ENCODE measurements at places on chromosomes 7 and 10. TPM values are rescaled to one million over a fixed set of nuclear protein-coding genes. Genes with fewer than 3 reads are reported as not detected.

Gene CDNF
- total RNA-seq: 1.6 TPM

Gene TMEM213
- not detected for total RNA-seq

DNA sequence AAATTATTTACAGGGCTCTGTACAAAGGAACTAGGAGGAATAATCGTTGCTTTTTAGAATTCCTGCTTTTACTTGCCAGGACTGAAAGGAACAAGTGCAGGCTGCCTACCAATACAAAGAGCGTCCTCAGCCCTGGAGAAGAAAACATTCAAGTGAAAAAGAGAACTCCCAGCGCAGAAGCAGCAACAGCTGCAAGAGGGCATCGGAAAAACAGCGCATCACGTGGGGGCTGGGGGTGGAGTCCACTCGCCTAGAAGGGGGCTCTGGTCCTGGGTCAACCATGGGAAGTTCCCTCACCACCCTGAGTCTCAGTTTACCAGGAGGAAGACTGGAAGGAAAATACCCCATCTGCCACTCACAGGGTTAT, 385 bp upstream of the C10orf90 start:
- no peak for DNase-seq

DNA sequence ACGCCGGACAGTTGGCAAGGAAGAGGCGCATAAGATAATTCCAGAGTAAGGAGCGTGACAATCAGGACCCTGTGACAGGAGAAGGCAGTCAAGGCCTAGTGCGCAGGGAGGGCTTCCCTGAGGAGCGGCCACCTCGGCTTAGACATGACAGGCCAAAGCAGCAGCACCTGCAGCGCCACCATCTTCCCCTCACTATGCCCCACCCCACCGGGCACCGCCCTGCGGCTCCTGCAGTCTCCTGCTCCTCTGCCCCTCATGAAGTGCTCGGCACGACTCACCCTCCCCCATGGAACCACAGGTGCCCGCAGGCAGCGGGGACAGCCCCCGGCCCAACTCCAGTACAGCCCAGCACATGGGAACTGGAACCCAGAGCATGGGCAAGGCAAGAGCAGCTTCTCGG, 11.8 kb downstream of the MAD1L1 start:
- DNase-seq: no peak

- no peak for DNase-seq
Measured at GRCh38 chr7:32673275-32673983, 178.1 kb downstream of the AVL9 start.

DNA sequence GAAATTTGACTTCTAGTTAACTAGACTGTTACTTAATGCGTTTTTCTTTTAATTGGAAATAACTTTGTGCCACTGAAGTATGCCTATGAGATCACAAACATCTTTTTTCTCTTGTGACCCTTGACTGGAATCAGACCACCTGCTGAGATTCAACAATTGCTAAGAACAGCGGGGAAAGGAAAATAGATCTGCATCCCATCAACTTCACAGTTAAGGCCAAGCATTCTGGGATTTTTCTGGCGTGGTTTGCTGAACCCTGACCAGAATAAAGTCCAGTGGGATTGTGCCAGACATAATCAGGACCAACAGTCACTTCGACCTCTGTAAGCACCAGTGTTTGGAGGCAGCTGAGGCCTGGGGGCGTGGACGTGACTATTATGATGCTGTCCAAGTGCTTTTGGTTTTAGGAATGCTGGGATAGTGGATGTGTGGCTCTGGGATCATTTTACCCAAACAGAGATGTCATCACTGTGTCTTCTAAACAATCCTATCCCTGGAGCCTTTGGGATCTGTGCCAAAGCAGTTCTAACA, 373.3 kb upstream of the PRKCQ start:
- DNase-seq: no peak

DNA sequence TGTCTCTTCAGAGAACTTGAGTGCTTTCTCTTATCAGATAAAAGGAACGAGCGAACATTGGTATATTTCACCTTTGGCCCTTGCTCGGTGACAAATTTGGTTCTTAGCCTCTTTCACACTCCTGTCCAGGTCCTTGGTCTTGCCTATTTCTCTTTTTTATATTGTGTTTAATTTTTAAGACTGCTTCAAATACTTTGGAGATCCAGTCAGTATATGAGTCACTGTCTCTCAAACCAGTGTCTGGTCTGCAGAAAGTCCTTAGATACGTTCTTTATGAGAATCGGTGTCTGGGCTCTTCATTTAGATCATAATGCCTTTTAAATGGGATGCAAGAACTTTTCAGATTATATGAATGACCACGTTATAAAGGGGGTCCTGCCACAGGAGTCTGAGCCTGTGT, 55.0 kb downstream of the PIK3AP1 start:
- DNase-seq: no peak

Measured in B cell (primary cell).